Mesenteric fat pad (tissue), 1 donor: ENCODE measurements at places on chromosomes 4 and X.

GRCh38 chrX:116230130-116230898, 59.8 kb downstream of the AGTR2 start:
- no peak for DNase-seq

- DNase-seq: no peak
Observed at GRCh38 chr4:142883040-142883832, 37.1 kb upstream of the INPP4B start.

DNA sequence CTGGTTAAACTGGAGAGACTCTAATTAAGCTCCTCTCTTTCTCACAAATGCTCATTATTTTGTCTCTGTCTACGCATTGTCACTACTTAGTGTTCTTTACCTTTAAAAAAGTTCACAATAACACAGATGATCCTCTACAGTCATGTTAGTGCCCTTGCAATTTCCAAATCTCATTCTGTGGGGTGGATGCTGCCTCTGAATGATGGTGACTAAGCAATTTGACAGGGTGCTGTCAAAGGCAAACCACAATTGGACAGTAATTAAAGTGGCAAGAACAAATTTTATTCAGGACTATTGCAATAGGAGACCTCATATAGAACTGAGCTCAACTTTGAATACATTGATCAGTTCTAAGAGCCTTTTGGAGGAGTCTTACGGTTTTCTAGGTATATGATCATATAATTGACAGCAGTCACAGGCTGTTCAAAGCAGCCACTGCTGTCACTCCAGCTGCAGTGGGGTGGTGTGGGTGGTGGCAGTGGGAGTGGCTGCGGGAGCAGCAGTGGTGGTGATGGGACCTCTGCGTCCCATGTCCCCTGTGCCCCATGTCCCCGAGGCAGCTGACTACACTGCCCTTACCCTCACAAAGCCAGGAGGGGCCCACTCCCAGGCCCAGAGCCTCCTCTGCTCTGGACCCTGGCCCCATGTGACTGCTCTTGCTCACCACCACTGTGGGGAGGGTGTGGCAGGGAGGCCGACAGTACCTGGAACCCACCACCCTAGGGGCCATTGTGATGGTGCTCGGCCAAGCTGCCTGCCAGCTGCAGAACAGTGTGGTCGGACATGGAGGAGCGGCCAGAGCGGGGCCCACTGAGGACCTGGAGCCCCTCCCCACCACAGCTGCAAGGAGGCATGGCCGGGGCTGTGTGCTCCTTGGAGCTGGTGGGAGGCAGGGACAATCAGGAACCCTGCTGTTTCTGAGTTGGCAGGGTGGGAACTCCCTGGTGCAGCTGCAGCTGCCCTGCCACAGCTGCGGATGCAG, 30.4 kb upstream of the PAGE1 start:
- DNase-seq: no peak

DNA sequence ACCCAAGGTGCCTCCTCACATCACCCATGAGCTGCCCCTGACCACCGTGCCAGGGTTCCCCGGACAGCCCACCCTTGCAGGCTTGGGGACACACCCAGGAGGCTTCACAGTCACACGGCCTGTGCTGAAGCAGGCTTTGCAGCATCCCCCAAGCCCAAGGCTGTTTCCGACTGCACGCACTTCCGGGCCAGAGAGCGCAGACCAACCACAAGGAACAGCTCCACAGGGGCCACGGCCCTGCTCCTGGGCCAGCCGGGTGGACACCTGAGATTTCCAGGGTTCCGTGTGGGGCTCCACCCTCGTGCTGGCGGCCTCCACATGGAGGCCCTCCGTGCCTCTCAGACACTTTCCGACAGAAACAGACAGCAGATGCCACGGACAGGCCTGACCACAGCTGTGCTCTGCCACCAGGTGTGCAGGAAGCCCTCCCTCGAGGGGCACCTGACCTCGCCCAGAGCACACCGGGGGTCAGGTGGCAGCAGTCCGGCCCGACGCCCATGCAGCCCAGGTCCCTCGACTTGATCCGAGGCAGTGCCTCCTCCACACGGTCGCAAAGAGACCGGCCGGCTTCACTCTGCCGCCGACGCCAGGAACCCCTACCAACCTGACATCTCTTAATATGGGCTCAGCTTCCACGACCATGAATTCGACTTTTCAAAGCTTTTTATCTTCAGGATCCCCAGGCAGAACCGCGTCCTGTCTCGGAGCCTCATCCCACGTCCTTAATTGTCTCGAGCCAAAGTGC, 8.0 kb downstream of the CTBP1 start:
- DNase-seq: peak; percentile 78

- no peak for DNase-seq
Observed at GRCh38 chrX:102651242-102652011, at the start of gene GPRASP1. GPRASP1 (plus strand) TSS chrX:102651483; CDS start chrX:102653914, 2,431 bp downstream.
